ENCODE measurements at places on chromosomes 12 and 14. TPM values are rescaled to one million over a fixed set of nuclear protein-coding genes. Genes with fewer than 3 reads are reported as not detected.

DNA sequence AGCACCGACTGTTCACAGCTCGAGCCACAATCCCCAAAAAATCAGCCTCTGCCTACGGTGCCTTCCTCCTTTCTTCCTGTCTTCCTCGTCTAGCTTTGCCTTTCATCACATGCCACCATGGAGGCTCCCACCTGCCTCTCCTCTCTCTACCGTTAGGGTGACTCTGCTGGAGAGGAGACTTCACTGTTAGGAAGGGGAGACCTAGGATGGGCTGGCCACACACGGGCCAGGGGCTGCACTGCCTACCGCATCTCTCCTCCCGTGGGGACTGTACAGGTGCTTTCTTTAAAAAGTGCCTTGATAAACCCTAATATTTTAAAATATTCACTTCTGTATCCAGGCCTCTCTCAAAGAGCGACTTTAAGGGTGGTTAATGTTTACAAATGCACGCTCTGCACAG is 1104.7 kb downstream of the BCL11B start:
- no peak for DNase-seq

CCDC196 gene
- 1.7 TPM for total RNA-seq

- no peak for DNase-seq
These were observed 6.0 kb upstream of the ASB2 start for GRCh38 chr14:93982230-93983007.

STAC3 gene
- total RNA-seq: 0.55 TPM

- DNase-seq: no peak
These were observed 254.4 kb upstream of the BTG1 start for GRCh38 chr12:92400006-92400405.

CD27 gene
- 0.81 TPM for total RNA-seq

SLC2A14 gene
- total RNA-seq: 4.3 TPM

GRCh38 chr12:21073822-21074460 is 57.1 kb upstream of the SLCO1B1 start:
- DNase-seq: no peak

- DNase-seq: no peak
These were observed 12.5 kb upstream of the STRN3 start for GRCh38 chr14:31038521-31039166.

GRCh38 chr12:63496654-63497053 is 171.6 kb downstream of the DPY19L2 start:
- no peak for DNase-seq

RAPGEF3 gene
- total RNA-seq: 2.5 TPM

DNA sequence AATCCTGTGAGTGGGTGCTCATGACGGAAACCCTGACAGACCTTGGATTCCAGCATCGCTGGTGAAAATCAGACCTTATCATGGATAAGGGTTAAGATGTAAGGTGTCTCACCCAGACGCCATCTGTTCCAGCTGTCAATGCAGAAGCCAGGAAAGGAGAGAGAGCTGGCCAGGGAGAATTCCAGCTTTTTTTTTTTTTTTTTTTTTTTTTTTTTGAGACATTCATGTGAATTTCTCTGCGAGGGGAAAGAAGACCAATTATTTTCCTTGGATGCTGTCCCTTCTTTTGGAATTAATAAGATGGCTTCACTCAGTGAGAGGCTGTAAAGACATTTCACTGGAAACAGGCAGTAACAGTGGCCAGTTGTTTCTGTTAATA is 1.8 kb downstream of the TRAF3 start:
- DNase-seq: no peak
